Stimulated activated CD4-positive, alpha-beta T cell treated with anti-CD3 and anti-CD28 coated beads, Interleukin-1b, Interleukin-23, amount 100 ng/mL, for 48 hours (primary cell): ENCODE measurements at places on chromosomes 4 and X.

DNA sequence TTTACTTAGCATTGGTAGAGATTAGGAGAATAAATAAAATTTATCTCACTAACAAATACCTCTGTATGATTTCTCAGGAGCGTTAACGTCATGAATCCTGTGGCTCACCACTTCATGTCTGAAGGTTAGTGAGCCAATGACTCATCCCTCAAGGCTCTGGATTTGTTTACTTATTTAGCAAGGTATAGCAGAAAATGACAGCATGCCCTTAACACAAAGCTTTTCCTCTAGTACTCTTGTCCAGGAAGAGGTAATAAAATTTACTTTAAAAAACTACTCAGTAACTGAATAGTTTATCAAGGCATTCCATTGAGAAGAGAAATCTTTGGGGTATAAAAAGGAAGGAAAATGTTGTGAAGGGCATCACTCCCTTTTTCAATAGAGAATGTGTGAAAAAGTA lies 823.8 kb downstream of the CCSER1 start:
- DNase-seq = no peak

DNA sequence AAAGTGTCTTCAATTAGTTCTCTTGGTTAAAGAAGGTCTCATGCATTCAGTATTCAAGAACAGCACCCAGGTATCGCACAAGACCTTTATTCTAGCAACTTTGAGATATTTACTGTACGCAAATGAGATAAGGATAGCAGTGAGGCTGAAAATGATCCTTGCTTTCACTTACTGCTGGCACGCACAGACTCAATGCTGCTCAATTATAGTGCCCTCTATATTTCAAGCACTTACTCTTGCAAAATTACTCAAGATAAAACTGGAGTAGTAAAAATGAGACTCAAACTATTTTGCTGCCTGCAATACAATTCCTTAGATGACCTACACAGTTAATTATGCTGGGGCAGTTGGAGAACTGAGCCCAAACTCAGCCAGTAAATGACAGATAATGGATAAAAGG lies 60.9 kb downstream of the ADGRA3 start:
- no peak for DNase-seq

DNA sequence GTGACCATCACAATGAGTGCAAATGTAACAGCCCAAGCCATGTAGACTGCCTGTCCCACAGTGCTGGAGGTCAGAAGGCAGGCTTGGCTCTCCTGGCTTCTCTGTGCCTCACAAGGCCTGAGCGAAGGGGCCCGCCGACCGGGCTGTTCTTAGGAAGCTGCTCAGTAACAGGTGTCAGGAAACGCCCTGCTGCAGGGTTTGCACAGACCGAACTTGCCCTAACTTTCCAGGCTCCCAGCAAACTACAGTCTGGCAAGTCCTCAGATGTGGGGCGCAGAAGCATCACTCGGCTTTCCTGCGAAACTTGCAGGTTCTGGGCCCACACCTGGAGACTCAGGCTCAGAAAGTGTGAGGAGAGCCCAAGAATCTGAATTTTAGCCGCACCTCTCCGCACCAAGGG lies 87.6 kb downstream of the CRMP1 start:
- DNase-seq = no peak

- no peak for DNase-seq
Measured at GRCh38 chr4:105145156-105145902, 1.3 kb upstream of the TET2 start.

GRCh38 chr4:156595041-156595440 lies 376.6 kb downstream of the PDGFC start:
- no peak for DNase-seq

GRCh38 chr4:147714575-147715401 lies 17.1 kb upstream of the ARHGAP10 start:
- DNase-seq = no peak

DNA sequence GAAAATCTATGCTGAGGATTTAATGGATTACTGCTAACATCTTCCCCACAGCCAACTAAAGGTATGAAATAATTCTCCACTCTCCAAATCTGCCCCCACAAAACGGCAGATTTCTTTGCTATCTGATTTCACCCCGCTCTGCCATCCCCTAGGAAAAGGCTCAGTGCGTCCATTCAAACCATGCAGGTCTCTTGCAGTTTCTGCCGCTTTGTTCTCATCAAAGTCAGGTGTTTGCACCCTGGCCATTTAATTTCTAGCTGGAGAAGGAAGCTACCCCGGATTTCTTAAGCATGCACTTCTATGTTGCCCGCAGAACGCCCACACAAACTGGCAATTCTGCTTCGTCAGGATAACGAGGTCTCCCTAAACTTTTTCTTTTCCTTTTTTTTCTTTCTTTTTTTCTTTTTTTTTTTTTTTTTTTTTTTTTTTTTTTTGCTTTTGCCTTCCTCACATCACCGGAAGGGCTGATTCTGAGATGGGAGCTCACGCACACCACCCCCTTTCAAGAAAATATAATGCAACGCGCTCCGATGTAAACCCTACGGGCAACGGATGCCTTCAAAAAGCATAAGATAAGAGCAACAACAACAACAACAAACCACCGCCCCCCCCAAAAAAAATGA lies 3.3 kb downstream of the NLGN4X start:
- no peak for DNase-seq

GRCh38 chr4:115969756-115970155 lies 856.3 kb upstream of the NDST4 start:
- DNase-seq = no peak

- no peak for DNase-seq
Measured at GRCh38 chrX:118178450-118178849, 61.8 kb upstream of the KLHL13 start.

DNA sequence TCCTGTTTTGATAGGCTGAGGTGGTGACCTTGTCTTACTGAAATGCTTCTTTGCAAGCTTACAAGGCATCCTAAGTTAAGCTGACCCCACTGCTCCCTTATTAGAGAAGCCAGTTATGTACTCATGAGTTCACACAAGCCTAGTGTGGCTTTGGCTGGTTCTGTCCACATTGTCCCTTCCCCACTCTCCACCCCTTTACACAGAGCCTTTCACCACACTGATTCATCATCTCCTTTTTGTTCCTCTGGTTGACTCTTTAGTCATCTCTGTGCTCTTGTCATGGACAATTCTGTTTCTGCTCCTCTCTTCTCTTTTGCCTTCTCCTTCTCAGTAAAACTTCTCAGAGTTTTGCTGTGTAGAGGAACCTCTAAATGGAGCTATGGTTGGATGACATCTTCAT lies 4.9 kb downstream of the CHRNA9 start:
- no peak for DNase-seq

DNA sequence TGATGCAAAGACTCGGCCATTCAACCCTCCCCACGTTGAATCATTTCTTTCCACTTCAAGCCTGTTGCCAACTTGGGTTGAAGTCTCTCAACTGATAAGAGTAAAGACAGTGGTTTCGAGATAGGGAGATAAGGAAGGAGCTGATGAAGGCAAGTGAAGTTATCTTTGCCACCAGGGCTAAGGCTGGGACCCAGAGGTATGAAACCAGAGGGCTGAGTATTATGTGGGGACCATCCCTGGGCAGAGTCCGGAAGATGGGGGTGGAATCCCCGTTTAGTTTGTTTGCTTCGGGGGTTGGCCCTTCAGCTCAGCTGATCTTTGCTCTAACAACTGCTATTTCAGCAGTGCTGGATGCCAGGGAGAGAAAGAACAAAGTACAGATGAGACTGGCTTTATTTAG lies 2.3 kb upstream of the XPNPEP2 start:
- no peak for DNase-seq

DNA sequence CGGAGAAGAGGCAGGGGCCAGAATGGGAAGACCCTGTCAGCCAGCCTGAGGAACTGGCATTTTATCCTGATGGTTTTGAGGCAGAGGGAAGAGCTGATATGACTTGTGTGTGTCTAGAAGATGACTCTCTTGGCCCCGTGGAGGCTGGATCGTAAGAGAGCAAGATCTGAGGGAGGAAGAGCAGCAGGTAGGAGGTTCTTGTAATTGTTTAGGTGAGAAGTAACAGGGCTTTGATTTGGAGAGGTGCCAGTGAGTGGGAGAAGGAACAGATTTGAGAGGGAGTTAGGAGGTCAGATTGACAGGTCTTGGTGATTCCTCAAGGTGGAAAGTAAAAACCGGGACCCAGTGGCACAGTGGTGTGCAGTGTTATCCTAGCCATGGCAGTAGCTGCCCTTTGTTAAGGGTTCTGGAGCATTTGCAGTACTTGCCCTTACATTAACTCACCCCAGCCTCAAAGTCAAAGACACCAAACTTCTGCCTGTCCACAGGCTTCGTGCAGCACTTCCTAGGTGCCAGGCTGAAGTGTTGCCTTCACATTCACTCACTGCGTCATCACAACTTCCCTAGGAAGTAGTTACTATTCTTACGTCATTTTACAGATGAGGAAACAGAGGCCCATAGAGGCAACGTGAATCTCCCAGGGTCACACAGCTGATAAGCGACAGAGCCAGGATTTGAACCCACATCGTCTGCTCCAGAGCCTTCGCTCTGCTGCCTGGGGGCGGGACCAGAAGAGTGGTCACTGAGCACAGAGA lies 23.7 kb downstream of the RTL5 start:
- DNase-seq = no peak

- DNase-seq = no peak
Measured at GRCh38 chrX:9510366-9510765, 45.5 kb downstream of the TBL1X start.

DNA sequence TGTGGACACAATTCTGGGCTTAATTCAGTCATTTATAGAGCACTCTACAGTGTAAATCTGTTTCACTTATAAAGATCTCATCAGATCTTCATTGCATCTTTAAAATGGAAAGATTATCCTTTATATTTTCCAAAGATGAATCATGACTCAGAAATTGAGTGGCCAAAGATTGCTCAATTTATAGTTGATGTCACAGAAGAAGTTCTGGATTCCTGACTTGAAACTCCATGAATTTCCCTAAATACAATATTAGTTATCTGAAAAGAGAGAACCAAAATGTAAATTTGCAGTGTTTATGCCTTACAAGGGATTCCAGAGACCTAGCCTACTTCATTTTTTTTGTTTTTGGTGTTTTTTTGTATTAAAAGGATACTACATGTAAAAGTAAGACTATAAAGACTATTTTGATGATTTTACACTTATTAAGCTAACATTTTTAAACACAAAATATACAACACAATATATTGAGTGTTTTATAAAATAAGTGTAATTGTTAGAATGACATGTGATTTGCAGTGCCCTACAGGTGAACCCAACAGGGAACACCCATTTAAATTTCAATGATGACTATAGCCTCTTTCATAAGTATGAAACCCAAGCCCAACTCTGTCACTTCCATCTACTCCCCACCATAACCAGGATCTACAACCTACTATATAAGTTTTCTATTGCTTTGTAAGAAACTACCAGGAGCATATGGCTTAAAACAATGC lies 183.5 kb downstream of the PCDH7 start:
- no peak for DNase-seq

- no peak for DNase-seq
Measured at GRCh38 chr4:161585011-161585410, 578.8 kb downstream of the FSTL5 start.

DNA sequence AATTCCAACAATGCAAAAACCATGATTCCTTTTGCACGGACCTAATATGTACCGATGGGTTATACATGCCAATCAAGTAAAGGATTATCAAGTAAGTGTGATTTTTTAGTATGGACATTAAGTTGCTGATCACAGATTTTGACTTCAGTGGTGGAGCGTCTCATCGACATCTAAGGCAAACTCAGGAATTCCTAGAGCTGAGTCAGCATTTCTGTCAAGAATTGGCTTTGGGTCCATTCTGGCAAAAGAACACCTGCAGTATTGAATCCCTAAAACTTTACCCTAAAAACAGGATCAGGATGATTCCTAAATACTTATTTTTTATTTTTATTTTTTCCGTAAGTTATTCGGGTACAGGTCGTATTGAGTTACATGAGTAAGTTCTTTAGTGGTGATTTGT lies 83.6 kb downstream of the HPGD start:
- no peak for DNase-seq

GRCh38 chr4:78622253-78622979 lies 70.8 kb downstream of the ANXA3 start:
- DNase-seq = no peak

DNA sequence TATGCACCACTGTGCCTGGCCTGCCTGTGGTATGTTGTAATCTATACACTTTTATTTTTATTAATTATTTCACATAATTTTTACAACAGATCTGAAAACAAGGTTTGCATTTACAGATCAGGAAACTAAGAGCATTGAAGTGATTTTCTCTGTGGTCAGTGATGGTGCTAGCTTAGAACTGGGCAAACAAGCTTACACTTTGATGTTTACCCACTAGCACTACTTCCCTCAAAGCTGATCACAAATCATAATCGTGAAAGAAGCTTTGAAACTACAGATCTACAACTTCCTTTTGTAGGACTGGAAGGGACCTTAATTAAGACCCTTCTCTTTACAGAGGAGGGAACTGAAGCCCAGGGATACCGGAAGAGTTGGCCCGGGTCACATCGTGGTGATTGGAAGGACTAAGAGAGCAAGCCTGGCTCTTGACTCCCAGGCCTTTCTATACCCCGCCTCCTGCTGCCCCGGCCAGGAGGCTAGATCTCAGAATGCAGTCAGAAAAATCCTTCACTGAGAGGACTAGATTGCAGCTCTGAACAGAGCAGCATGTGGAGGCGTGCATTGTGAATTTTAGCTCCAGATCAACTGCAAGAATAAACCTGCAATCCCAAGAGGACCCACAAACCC lies 93.7 kb upstream of the ZNF827 start:
- DNase-seq = no peak

DNA sequence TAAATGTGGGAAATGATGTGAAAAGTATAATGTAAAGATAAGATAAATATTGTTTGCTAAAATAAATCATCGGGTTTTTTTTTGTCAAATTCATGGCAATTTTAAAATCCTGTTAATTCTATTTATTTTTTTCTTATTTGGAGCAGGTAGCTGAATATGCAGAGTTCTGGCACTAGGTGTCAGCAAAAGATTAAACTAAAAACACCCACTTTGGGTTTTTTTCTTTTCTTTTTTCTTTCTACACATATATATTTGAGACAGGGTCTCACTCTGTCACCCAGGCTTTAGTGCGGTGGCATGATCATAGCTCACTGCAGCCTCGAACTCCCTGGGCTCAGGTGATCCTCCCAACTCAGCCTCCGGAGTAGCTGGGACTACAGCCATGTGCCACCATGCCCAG lies 6.9 kb upstream of the RAP2C start:
- DNase-seq = no peak
